Right renal pelvis (tissue), 4 donors: ENCODE measurements at places on chromosomes 1 and 21. TPM values are rescaled to one million over a fixed set of nuclear protein-coding genes. Genes with fewer than 3 reads are reported as not detected.

Gene ETV3L
- polyA plus RNA-seq = not detected

Gene TPTE
- polyA plus RNA-seq = not detected

Gene CDK18
- 28.0 TPM for polyA plus RNA-seq

Gene GPR89B
- 53.1 TPM for polyA plus RNA-seq

Gene ANGPTL3
- polyA plus RNA-seq = 15.8 TPM

Gene HMGCS2
- 105 TPM for polyA plus RNA-seq

Gene PLA2G2A
- not detected for polyA plus RNA-seq

Gene ST7L
- polyA plus RNA-seq = 24.7 TPM

Gene HSD3B2
- polyA plus RNA-seq = 1.3 TPM

DNA sequence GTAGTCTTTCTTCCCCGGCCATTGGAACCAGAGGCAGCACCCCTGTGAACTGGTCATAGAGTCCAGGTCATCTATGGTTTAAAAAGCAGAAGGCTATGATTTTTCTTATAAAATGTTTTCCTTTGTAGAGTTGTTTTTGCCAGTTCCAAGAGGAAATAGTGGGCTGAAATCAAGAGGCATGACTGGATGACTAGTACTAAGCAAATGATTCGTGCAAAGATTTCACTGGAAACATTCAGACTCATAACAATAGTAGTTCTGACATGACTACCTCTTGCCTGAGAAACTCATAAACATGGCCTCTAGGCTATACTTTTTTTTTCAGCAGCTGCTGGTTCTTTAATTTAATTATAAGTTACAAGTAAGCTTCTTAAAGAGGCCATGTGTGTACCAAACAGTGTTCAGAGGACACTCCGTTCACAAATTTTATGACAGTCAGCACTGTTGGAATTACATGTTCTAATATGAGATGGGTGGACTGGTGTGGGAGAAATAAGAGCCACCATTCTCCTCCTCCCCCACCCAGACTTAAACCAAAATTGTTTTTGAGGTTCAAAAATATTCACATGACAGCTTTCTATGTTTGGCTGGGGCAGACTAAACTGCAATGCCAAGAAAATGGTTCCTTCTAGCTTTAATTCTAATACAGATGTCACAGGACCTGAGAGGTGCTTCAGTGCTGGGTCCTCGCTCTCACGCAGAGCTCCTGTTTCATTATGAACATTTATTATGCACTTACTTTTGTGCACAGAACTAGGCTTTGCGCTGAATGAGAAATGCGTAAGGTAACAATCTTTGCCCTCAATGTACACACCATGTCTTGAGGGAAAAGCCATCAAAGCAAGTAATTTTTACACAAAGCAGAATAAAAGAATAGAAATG, 147.5 kb downstream of the ZC3H11B start:
- DNase-seq = no peak

DNA sequence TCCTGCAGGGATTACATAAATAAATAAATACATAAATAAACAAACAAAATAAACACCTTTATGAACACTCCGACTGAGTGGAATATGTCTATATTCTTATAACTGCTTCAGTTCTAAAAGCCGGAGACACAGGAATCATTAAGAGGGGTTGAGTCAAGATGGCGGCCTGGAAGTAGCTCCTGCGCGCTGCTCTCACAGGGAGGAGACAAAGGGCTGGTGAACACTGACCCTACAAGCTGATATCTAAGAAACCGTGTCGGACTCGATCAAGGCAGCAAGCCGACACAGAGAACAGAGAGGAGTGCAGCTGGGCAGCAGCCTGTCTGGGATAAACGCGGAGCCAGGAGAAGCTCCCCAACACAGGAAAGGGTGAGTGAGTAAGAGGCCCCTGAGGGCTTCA, 1098.6 kb upstream of the NCAM2 start:
- DNase-seq = no peak

DNA sequence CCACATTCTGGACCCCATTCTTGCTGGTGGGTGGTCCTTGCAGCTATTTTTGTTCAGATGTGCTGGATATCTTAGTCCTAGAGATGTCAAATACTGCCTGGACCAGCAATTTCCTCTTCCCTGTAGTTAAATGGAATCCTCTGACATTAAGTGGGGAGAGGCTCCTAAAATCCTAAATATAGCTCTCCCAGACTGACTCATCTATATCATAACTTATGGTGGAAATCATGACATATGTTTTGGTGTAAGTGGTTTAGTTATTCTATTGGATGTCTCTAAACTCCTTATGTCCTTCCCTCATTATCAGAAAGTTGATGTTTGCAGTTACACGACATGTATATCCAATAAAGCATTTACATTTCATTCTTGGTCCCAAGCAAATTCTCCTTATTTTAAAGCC, 73.1 kb downstream of the KCNJ6 start:
- no peak for DNase-seq

DNA sequence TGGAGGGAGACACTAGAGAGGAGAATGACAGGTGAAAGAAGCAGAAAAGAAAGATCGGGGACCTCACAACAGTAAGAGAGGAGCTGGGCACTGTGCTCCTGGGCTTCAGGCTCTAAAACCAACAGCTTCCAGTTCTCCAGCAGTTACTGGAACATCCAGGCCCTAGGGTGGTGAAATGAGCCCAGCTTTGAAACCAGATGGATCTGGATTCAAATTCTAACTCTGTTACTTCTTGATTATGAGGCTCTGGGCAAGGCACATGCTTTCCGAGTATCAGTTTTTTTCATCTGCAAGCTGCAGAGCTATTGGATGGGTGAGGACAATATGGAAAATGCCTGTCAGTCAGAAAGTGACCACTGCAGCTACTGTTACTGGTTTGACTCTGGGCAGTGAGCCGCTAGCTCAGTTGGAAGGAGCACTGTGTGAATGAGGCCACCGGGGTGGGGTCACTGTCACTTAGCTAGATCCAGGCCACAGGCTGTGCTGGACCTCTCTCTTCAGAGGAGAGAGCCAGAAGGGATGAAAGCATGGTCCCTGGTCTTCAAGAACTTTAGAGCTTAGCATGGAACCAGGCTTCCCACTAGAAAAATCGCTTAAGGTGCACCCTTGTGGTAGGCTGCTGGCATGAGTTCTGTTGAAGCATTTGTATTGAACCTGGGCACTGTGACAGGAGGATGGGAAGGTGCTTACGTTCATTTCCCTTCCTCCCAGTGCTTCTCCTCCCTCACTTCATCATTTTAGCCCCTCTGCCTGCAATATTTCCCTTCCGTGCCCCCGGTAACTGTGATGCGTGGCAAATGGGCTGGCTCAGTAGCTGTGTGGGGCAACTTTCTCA, 12.2 kb downstream of the PLEKHO1 start:
- DNase-seq = no peak

GRCh38 chr1:185984113-185984836, 250.1 kb downstream of the HMCN1 start:
- DNase-seq = no peak

GRCh38 chr1:25148673-25149300, 83.5 kb downstream of the SYF2 start:
- no peak for DNase-seq

DNA sequence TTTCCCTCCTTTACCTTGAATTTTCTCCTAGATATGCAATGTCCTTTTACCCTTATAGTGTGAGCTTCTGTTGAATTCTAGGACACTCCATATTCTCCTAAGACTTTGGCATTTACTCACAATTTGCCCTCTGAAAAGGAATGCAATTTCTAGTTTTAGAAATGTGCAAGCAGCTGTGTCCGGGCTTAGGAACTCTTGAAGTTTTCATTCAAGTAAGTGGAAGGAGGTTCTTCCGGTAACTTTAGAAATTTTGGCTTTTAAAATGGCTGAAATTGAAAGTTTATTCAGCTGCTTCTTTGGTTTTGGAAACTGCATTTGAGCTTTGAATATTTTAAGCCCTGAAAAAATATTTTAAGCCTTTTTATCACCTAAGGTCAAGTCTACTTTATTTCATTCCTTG, 56.3 kb downstream of the DPH5 start:
- no peak for DNase-seq

DNA sequence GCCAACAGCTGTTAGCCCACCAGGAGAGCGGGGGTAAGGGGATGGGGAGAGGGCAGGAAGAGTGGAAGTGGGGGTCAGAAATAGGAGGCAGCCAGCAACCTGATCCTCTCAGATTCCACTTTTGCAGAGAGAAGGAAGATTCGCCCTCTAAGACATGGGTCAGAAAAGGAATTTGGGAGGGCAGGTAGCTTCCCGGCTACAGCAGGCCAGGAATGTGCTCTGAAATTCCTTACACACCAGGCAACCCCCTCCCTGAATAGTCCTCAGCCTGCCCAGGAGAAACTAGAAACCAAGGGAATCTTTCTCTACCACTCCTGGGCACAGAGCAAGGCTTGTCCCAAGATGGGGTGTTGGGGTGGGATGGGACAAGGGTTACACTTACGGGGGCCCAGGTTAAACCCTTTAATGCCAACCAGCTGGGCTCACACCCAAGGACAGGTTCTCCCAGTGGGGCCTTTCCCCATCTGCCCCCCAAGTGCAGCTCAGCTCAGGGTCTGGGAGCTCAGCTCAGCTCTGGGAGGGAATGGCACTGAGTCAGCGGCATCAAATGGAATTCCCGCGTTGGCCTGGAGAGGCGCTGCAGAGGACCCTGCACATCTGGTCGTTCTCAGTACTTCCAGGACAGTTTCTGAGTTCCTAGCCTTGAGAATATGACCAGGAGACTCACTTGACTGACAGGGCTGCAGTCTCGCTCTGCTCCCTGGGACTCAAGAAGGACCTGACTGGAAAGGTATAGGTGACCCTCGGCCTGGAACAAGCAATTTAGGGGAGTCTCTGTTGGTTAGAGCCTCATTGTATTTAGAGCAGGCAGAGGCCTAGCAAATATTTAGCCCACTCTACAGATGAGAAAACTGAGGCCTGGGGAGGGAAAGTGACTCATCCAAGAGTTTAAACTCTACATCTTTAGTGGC, 761 bp downstream of the TNNT2 start:
- DNase-seq = no peak

- DNase-seq = no peak
These were observed 14.7 kb downstream of the GALNT2 start for GRCh38 chr1:230081751-230082150.

DNA sequence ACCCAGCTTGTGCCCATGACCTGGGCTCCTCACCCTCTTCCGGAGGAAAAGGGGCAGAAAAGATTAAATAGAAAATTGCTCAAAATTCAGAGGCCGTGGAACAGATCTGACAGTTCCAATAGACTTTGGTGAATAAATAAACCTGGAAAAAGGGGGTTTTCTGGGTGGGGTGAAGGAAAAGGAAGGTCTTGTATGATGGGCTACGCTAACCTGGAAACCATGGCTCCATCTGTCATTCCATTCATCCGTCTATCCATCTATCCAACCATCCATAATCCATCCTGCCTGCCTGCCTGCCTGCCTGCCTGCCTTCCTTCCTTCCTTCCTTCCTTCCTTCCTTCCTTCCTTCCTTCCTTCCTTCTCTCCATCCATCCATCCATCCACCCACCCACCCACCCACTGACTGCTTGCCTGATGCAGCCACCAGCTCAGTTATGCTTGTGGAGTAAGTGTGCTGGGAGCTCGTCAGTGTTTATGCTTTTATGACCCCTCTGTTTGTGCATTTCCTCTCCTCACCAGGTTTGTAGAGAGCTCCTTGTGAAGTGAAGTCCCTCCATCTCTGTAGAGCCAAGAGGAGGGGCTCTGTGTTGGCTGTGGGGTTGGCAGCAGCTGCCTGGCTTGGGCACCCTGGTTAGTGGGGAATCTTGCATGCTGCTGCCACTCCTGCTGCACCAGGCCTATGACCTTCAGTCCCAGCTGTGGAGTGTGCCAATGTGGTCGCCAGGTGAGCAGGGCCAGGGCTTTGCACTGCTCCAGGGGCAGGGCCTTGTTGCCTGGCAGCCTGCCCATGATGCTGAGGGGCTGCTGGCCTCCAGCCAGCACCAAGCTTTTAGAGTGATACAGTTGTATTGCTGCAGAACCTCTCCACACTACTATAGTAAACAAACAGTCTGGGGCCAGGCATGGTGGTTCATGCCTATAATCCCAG, 16.0 kb upstream of the POU3F1 start:
- DNase-seq = no peak

GRCh38 chr1:219463636-219464035, 149.3 kb downstream of the ZC3H11B start:
- no peak for DNase-seq

GRCh38 chr1:181429462-181429861, 53.9 kb upstream of the CACNA1E start:
- DNase-seq = no peak

GRCh38 chr1:211320980-211321379, 5.7 kb upstream of the TRAF5 start:
- no peak for DNase-seq

DNA sequence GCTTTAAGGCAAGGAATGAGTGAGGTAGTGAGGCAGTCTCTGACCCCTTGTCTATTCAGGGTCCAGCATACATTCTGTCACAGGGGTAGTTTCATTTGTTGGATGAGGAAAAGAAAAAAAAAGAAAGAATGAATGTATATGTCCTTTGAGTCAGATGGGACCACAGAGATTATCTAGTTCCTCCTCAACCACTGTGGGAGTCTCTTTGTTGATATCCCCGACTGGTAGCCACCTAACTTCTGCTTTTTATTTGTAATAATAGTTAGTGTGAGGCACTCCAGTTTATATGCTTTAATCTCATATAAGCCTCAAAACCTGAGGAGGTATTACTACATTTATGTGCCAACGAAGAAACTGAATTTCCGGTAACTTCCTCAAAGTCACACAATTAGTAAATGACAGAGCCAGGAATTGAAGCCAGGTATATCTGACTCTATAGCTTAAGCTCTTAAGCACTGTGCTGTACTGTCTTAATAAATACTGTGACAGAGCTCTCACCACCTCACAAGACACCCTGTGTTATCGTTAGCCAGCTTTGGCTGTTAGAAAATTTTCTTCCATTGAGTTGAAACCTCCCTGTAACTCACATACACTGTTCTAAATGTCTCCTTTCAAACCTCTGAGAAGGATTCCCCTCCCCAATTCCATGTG, 82.2 kb downstream of the MDM4 start:
- no peak for DNase-seq

DNA sequence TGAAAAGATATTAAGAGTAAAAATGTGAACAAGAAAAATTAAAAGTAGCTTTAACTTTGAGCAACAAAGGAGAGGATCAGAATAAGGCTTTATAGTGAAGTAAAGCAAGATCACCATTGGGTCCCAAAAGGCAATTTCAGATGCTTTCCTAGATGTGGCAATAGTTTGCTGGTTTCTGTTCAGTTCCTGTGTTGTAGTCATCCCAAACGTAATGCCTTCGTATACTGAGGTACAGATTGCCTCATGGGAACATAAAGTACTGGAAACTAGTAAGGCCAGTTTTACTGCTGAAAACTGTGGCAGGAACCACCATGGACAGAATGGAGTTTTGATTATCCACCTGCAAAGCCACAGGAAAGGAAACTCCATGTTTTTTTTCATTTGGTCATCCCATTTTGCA, 283.5 kb upstream of the SGIP1 start:
- no peak for DNase-seq

DNA sequence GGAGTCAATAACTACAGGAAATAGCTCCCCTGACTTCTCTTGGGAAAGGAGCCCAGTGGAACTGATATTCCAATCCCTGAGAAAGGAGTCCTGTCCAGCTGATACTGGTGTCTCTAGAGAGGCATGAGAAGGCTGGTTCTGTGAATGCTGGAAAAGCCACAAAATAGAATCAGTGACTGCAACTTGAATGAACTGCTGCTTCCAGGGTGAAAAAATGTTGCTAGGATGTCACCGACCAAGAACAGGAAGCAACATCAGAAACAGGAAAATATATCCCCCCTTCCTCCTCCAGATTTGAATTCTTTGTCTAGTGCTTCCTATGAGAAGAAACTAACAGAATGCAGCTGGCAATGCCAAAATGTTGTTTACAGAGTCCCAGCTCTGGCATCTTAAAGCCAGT, 269.3 kb upstream of the LYPLAL1 start:
- DNase-seq = no peak
